ENCODE measurements at places on chromosomes 2 and 18.

DNA sequence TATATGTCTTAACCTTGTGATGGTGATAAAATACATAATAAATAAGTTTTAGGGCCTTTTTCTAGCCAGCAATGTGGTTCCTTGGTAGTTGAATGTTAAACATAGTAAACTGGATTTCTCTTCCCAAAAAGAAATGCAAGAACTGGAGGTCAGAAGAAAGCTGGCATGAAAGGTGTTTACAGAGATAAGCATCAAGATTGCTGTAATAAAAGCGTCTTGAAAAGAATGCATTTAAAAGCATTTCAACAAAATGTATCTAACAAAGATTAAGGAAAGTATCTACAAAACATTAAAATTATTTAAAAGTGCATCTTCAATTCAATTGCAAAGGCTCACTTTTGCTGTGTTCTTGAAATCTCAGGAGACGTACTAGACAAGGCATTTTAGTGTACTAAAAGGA lies 419.0 kb downstream of the ERBB4 start:
- no peak for DNase-seq

GRCh38 chr2:86221066-86221684 lies 21.9 kb downstream of the MRPL35 start:
- peak; percentile 71 for DNase-seq

- no peak for DNase-seq
Measured at GRCh38 chr2:240930631-240931318, 24.6 kb downstream of the CROCC2 start.

GRCh38 chr2:101367508-101367907 lies 19.8 kb downstream of the CREG2 start:
- no peak for DNase-seq

GRCh38 chr18:49569724-49570123 lies 7.9 kb downstream of the LIPG start:
- DNase-seq = no peak

GRCh38 chr2:120812866-120813265 lies 77.2 kb downstream of the GLI2 start:
- DNase-seq = no peak

DNA sequence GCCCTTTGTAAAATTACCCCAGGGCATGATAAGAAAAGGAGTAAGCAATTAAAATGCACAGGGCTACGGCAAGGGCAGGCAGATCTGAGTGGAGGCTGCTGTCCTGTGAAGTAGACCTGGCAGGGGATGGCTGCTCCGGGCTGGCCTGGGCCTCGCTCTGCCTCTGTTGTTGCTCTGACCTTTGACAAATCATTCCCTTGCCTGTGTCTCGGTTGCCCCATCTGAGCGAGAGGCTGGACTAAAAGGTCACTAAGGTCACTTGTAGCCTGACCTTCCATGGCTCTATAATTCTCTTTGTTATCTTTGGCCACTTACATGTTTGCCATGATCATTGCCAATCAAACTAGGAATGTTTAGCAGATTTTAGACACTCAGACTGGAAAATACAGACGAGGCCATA lies 118.1 kb downstream of the KLHL29 start:
- no peak for DNase-seq

GRCh38 chr2:3433776-3434400 lies 54.4 kb downstream of the TRAPPC12 start:
- no peak for DNase-seq

DNA sequence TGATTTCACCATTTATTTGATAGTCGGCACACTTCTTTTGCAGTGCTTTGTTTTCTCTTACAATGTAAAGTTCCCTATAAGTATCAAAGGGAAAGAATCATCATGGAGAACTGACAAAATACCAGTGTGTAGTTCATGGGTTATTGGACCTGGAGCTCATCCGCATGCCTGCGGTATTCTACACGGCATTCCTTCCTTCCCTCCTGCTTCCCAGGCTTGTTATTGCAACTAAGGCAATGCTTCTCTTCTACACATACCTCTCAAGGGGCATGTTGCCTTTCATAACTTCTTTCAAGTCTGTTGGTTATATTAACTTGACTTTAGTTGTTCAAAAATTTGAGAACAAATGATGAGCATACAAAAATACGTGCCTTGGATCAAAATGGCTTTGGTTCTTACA lies 24.3 kb upstream of the FAP start:
- DNase-seq = no peak

DNA sequence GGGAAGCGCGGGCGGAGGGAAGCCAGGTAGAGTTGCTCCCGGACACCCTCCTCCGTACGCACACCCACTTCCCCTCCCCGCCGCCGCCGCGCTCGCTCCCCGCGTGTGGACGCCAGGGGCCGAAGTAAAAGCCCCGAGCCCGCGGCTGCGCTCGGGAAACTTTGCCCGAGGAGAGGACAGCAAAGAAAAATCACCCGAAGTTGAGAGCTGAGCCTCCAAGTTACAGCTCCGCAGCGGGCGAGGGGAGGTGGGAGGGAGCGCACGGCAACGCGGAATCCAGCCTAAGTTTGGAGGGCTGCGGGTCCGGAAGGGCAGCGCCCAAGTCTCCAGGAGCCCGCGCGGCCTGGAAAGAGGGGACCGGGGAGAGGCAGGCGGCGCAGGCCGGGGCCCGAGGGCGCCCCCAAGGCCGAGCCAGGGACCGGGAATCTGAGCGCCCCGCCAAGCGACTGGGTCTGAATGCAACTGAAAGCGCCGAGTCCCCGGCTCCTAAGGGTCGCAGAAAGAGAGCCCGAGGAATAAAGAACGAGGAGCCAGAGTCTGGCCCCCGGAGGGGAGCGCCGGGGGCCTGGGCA lies 706 bp upstream of the BCL11A start:
- peak; percentile 79 for DNase-seq

GRCh38 chr2:230011617-230012016 lies 57.1 kb downstream of the SLC16A14 start:
- no peak for DNase-seq

DNA sequence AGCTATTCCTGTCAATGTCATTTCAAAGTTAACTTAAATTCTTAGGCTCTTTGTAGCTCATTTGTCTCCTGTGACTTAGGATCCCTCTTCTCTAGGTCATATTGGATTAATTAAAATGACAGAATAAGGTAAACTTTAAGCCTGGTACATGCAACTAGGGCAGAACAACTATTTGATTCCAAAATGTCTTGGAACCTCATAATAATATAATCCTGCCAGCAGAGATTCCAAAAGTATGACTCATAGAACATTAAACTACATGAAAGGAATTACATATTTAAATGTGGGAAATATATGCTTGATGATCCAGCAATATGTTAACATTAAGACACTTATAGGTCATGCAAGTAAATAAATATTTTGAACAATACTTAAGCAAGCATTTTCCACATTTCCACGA lies 63.3 kb downstream of the COL3A1 start:
- DNase-seq = no peak

DNA sequence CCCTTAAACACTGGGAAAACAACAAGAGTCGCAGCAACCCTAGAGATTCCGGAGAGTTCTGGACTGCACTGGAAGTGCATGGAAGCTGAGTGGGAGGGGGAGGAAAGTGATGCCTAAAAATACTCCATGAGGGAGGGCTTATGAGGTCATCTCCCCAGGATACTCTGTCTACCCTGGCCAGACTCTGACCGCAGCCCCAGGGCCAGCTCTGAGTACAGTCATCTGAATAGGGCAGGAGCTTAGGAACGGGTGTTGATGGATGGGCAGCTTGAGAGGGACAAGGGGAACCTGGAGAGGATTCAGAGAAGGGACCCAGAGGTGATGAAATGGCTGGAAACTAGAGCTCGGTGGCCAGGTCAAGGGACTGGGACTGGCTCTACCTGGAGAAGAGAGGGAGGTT lies 79.3 kb upstream of the IGFBP5 start:
- DNase-seq = no peak

DNA sequence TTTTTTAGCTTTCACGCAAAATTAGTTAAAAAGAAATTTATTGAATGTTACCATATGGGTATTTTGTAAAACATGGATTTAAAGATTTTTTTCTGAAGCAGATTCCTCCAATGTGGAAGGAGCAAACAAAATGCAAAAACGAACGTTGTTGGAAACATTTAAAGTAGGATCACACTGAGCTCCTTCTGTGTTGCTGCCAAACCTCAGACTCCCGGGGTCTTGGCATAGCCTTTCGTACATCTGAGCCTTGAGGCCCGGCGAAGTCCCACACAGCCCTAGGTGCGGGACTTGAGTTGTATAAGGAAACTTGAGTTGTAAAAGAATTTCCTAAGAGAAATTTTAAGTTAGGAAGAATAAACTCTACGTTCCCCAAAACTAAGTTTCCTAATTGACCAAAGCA lies 52.0 kb upstream of the CD226 start:
- no peak for DNase-seq

DNA sequence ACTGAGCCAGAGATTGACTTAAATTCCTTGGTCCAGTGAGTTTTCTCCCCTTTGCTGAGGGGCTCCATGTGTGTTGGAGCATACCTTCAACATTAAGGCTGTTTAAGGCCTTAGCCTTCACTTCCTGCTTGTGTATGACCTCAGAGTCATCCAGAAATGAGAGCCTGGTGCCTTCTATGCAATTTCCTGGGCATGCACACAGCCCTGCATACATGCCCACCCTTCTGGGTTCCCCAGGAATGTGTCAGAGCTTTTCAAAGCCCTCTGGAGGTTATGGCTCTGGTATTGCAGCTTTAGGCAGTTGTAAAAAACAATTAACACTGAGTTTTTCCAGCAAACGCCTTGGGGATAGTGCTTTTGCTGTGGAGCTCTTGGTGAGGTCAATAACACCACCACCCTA lies 16.7 kb downstream of the IL1R1 start:
- DNase-seq = peak; percentile 25

DNA sequence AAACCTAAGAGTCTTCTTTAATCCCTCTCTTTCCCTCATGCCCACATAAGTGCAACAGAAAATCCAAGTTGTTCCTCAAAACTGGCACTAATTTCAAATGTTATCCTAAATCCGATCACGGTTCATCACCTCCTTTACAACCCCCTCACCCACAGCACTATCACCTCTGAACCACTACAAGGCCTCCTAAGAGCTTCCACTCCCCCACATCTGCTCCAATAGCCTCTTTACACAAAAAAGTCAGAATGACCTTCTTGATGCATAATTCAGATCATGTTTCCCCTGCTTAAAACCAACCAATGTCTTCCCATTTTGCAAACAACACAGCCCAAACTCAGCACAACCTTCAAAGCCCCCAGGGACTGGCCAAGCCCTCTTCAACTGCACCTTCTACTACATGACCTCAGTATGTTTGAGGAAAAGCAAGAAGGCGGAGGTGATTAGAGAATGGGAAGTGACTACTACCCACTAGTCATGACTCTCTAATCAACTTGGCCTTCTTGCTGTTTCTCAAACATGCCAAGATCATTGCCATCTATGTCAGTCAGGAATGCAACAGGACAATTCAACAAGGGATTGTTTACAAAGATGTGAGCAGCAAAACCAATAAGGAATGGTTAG lies 34.6 kb upstream of the GCC2 start:
- DNase-seq = no peak

GRCh38 chr2:113198790-113199612 lies 25.2 kb downstream of the PSD4 start:
- no peak for DNase-seq

- no peak for DNase-seq
Measured at GRCh38 chr2:150783015-150783414, 295.5 kb upstream of the RND3 start.

- no peak for DNase-seq
Measured at GRCh38 chr2:223501641-223502040, 100.5 kb downstream of the SCG2 start.

DNA sequence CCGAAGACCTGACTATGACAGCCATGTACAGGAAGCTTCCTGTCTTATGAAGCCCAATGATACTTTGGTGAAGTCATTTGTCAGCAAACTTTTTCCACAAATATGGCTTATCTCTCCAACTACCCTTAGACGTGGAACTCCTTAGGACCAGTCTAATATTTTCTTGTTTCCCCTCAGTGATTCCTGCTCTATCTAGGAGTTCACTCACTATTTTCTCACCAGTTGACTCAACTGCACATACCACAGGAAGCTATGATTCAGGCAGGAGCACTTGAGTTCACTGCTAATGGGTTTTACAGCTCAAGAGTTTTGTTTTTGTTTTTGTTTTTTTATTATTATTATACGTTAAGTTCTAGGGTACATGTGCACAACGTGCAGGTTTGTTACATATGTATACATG lies 109.3 kb downstream of the ANTXR1 start:
- DNase-seq = no peak

- no peak for DNase-seq
Measured at GRCh38 chr2:199458806-199459285, 1.1 kb upstream of the SATB2 start.

- no peak for DNase-seq
Measured at GRCh38 chr18:11828786-11829432, 22.3 kb upstream of the CHMP1B start.

- peak; percentile 46 for DNase-seq
Measured at GRCh38 chr2:231134910-231135655, 10.2 kb upstream of the HTR2B start.

GRCh38 chr2:206805887-206806607 lies 40.6 kb downstream of the FASTKD2 start:
- no peak for DNase-seq

DNA sequence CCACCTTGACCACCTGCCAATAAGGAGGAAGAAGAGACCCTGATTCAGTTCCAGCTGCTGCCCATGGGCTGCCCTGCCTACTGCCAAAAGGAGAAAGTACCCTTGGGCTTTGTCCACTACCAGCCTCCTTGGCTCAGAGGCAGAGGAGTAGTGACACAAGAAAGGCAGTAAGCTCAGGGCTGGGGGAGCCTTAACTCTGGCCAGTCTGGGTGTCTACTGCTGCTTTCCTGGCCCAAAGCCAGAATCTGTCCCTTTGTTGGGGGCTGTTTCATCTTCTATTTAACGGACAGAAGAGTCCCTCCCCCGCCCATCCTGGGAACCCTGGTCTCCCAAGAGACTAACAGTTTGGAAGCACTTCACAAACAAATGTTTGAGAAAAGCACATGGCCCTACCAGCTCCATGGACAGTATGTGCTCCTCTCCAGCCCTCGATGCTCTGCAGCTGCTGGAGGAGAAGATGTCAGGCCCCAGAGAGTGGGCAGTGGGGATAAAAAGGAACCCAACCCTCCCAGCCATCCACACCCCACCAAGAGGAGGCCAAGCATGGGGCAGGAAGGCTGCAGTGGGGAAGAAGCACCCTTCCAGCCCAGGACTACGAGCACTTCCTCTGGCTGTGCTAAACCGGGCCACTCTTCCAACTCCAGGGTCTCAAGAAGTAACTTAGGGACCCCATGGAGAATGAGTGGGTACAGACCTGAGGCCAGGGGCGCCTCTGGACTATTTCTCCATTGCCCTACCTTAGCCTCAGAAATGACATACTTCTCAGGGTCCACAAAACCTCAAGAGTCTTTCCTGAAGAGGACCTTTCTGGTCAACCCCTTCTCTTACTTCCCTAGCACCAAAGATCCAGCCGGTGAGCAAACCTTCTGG lies 1.2 kb downstream of the ATG9A start:
- DNase-seq = peak; percentile 37

DNA sequence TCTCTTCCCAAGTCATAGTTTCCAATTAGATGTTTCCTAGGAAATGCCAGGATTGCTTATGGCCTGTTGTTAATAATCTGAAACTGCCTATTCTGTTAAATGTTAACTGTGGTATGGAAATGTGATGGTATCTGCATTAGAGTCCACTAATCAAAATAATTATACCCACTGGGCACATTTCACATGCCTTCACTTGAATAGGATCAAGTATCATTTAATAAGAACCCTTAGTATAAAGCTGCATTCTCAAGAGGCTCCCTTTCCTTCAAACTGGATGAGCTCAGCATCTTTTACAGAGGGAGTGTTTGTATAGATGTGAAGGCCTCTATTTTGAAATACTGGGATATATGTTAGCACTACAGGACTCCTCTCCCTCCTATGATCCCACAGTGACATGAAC lies 477.2 kb upstream of the VRK2 start:
- no peak for DNase-seq

Measured in NB4 (cell line).